Renal cortical epithelial cell (primary cell): ENCODE measurements at places on chromosomes 3 and 15. TPM values are rescaled to one million over a fixed set of nuclear protein-coding genes. Genes with fewer than 3 reads are reported as not detected.

ARGFX gene
- not detected in 2 replicates for total RNA-seq

CSPG5 gene
- total RNA-seq, result 0.40 and 1.2 TPM in 2 replicates

GALK2 gene
- 52.4 and 62.3 TPM in 2 replicates for total RNA-seq

NRG4 gene
- 0.15 TPM in 1 of 2 replicates, not detected in the other for total RNA-seq

AMT gene
- 0.52 and 0.85 TPM in 2 replicates for total RNA-seq

PLSCR5 gene
- not detected in 2 replicates for total RNA-seq

IVD gene
- total RNA-seq, result 37.5 and 68.8 TPM in 2 replicates

NAALADL2 gene
- 3.0 and 6.0 TPM in 2 replicates for total RNA-seq

MON1A gene
- 9.9 and 10.8 TPM in 2 replicates for total RNA-seq

CPLX3 gene
- not detected in 2 replicates for total RNA-seq

HDGFL3 gene
- 46.4 and 61.2 TPM in 2 replicates for total RNA-seq

KNG1 gene
- 0.99 TPM in 1 of 2 replicates, not detected in the other for total RNA-seq
